B cell (primary cell): ENCODE measurements at places on chromosomes 1 and 21. TPM values are rescaled to one million over a fixed set of nuclear protein-coding genes. Genes with fewer than 3 reads are reported as not detected.

DNA sequence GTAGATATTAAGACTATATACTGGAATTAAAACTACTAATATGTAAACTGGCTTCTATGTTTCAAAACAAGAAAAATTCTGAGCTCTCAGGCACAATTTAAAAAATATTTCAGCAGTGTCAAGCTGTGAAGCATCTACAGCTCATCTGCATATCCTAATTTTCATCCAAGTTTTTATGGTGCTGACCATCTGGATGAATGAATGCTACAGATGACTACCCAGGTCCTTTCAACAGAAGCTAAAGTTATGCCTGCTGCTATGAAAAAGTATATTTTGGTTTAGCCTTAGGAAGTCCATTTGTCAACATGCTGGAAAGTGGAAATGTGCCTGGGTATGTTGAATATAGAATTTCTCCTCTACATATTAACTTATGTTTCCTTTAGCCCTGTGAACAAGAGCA, 206.9 kb downstream of the NEGR1 start:
- no peak for DNase-seq

DNA sequence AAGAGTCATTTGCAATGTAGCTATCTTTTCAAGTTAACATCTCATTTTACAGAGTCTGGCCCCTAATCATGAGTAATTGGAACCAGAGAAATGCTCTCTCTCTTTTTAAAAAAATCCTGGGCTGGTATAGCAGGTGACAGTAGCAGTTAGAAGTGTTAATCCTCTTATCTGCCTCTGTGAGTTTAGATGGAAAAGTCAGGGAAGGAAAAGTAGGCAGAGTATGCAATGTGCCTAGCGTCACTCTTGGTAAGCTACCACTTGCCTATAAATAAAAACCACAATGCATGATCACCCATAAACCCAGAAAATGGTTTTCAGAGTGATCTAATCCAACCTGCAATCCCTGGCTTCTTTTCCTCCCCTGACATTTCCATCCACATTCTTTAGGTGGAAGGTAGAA, 43.2 kb downstream of the UTP25 start:
- no peak for DNase-seq

- DNase-seq, result peak; percentile 61
Observed at GRCh38 chr1:23524716-23525401, 6.2 kb downstream of the E2F2 start.

DNA sequence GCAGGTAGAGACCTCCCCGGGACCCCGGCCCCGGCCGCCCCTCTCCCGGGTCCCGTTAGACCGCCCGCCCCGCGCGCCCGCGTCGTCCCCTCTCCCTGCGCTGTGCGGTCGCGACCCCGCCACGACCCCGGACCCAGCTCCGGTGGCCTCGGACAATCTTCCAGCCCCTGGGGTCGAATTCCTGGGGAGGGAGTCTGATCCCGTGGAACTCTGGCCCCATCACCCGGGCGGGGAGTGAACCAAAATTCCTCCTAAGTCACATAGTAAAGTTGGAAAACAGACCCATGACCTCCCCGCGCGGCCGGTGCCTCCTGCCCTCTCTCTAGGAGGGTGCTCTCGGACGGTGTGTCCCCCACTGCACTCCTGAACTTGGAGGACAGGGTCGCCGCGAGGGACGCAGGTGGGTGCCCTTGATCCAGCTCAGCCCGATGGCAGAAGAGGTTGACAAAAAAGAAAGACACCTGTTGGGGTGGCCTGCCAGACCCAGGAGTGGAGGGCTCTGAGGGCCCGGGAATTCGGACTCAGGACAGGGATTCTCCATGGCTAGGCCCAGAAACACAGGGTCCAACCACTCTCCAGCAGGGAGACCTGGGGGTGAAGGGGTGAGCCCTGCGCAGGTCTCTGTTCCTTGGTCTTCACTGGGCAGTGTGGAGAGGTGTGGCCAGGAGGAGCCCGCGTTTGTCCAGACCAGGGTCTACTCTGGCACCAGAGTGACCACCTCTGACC, 451 bp downstream of the ADAMTSL4 start:
- peak; percentile 30 for DNase-seq

- no peak for DNase-seq
Observed at GRCh38 chr1:183000167-183000962, 22.9 kb upstream of the LAMC1 start.

DNA sequence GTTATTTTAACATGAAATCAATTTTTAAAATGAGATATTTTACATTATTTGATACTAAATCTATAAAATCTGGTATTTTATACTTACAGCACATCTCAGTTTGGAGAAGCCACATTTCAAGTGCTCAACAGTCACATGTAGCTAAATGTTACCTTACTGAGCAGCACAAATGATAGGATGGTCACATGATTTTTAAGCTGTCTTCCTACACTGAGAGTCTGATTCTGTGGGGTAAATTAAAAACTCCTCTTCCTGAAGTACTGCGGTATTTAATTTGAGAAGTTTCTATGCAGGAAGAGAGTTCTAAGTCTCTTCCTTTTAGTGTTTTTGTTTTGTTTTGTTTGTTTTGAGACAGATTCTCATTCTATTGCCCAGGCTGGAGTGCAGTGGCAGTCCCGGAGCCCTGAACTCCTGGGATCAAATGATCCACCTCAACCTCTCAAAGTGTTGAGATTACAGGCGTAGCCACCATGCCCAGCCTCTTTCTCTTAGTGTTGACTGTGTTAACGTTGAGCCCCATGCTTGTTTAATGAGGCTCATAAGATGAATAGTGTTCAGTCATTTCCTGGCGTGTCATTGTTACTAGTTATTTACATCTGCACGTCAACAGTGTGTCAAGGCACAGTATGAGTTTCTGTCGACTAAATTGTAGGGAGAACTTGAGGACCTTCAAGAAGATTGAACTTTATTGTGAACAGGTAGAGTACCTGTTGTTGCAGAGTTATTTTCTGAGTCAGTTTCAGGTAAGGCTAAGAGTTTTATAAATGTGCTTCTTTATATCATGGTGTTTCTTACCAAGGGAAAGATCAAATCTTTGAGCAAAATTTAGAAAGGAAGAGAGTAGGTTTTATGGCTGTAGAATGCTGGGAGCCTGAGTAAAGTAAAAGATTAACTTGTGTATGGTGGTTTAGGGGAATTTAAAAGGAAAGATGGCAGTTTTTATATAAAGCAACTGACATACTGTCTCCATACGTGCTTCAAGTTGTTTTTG, 3.3 kb downstream of the CNST start:
- peak; percentile 51 for DNase-seq

GRCh38 chr1:13996334-13996733, 296.3 kb downstream of the PRDM2 start:
- DNase-seq, result no peak

GRCh38 chr1:1436630-1437032, 1.1 kb downstream of the VWA1 start:
- peak; percentile 21 for DNase-seq

DNA sequence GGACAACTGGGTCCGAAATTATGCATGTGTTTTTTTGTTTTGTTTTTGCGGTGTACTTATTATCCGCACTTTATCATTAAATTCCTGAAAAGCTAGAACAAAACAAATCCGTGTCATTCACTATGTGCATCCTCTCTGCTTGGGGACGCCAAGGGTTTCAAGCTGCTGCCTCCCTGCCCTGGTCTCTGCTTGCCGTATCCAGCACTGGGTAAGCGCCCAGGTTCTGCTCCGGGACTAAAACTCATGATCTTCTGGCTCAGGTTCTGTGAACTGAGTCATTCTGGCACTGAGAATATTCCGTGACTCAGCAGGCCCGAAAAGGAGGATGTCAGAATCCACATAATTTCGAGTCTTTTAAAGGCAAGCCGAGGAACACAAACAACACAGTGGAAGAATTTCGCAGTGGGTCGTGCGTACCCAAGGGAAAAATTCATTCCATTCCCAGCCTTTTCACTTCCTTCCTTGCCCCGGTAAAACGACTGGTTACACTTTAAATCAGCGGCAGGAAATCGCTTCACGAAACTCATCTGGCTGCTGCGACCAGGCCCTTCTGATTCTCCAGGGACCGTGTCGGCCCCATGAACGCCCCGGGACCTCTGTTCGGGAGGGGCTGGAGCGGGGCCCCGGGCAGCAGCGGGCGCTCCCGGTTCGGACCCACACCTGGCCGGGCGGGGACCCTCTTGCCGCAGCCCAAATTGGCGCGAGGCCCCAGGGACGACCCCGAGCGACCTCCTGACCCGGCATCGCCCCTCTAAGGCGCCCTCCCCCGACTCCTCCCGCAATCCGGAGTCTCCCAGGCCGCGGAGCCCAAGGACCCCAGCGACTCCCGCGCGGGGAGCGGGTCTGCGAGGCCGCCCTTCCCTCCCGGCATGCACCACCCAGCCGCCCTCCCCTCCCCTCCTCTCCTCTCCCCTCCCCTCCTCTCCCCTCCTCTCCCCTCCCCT, 746 bp upstream of the LAMC1 start:
- DNase-seq, result peak; percentile 77

GRCh38 chr1:94248956-94249688, 11.7 kb upstream of the ARHGAP29 start:
- DNase-seq, result no peak

GRCh38 chr21:32233055-32233546, 45.7 kb downstream of the MIS18A start:
- DNase-seq, result no peak

DNA sequence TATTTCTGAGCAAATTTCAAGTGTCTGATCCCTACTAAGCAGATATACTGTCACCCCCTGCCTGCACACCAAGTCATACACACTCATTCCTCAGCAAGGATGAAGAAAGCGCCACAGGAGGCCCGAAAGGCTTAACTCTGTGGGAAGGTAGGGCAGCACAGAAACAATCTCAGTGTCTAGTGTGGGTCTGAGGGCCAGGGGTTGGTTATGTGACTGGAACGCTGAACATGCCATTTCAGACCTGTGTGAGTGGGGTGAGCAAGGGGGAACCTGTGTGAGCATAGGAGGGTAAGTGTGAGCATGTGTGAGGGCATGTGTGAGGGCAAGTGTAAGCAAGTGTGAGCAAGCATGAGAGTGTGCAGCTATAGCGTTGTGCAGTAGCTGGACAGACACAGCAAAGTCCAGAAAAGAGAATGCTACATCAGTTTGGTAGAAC, 6.2 kb downstream of the ITPKB start:
- DNase-seq, result no peak

DNA sequence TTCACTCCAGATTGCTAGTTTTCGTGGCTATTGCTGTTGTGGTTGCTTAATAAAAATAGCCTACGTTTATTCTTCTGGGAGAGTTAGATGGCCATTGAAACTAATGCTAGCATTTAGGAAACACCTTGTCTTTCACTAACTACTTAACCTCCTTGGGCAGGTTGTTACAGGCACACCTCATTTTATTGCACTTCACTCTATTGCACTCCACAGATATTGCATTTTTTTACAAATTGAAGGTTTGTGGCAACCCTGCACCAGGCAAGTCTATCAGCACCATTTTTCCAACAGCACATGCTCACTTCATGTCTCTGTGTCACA, 11.3 kb upstream of the MARK1 start:
- no peak for DNase-seq

DNA sequence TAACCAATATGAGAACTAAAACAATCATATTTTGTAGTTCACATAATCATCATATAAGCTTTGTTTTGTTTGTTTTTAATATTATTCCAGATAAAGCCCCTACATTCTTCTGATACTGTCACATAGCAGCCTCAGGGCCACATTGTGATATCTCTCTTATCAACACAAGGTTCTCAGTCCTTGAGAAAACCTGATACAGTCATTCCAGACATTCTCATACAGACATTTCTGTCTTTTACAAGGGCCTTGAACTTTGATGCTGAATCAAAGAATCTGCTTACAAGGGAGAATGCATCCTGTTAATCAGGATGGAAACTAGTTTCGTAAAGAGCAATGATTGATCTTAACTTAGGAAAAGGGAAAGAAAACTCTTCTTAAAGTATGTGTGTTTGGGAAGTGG, 12.7 kb upstream of the VCAM1 start:
- no peak for DNase-seq

DNA sequence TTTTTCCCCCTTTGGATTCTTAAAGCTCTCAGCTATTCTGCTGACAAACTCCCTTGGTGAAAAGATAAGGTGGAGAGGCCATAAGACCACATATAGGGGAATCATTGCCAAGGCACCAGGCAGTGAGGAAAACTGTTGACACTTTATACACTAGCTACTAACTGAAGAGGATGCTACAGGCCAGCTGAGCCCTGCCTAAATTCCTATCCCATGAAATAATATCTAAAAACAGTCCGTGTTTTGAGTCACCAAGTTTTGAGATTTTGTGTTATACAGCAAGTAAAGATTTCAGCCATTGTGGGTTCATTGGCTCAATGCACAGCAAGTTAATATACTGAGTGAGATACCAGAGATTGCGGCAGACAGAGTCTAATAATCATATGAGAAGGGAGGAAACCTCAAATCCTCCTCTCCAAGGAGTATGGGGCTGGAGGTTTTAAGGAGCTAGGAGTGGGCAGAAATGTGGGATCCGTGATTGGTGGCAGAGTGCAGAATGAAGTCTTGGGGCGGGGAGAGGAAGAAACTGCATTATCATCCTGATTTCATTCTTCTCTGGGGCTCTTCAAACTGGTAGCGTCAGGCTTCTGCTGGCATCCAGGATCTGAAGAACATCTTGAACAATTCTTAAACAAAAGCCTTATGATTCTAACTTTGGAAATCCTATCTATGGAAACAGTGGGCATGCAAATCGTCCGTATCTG, 9.2 kb downstream of the CLDN8 start:
- no peak for DNase-seq

GRCh38 chr1:85450832-85451231, 14.1 kb downstream of the DDAH1 start:
- DNase-seq, result no peak

GRCh38 chr1:45355683-45356082, 15.4 kb upstream of the MUTYH start:
- no peak for DNase-seq

DNA sequence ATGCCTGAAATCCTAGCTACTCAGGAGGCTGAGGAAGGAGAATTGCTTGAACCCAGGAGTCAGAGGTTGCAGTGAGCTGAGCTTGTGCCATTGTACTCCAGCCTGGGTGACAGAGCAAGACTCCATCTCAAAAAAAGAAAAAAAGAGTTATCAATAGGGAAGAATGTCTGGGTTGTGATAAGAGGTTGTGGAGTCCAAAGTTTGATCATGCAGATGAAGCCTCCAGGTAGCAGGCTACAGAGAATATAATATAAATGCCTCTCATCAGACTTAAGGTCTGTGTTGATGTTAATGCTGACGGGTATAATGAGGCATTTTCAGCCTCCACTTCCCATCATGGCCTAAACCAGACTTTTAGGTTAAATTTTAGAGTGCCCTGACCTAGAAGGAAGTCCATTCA, 24.6 kb downstream of the TLR5 start:
- DNase-seq, result no peak

DNA sequence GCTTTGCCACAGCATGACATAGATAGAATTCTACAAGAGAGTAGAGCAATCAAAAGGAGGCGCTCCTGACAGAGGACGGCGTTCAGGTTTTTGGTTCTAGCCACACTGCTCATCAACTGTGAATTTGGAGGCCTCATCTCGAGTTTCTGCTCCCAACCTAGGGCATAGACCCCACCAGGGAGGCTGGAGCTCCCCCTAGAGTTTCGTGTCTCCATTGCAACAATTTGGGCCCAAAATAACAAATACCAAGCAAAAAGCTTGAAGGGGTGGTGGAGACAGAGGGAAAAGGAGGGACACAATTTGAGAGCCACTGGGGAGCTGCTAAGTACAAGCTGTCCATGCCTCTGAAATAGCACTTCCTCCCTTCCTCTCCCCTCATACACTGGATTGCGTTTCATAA, 297.0 kb downstream of the GPATCH2 start:
- DNase-seq, result no peak

PLA2G2C gene
- polyA plus RNA-seq, result 0.03 TPM in 1 of 2 replicates, not detected in the other

SLC19A1 gene
- 4.0 and 8.7 TPM in 2 replicates for polyA plus RNA-seq

LENEP gene
- not detected in 2 replicates for polyA plus RNA-seq

OBSCN gene
- polyA plus RNA-seq, result 10.0 and 16.7 TPM in 2 replicates

FALEC gene
- polyA plus RNA-seq, result 1.1 and 3.7 TPM in 2 replicates

REN gene
- polyA plus RNA-seq, result not detected in 2 replicates

ITLN1 gene
- not detected in 2 replicates for polyA plus RNA-seq

FCRLB gene
- polyA plus RNA-seq, result 1.8 and 6.4 TPM in 2 replicates

OR2G6 gene
- polyA plus RNA-seq, result 0.03 and 0.24 TPM in 2 replicates

STX12 gene
- 20.5 and 34.6 TPM in 2 replicates for polyA plus RNA-seq
